Calu3 (cell line): ENCODE measurements at places on chromosomes 5 and 9.
A peak's percentile ranks its signal among the peaks of the same experiment; 100 is the strongest.

- no peak for DNase-seq
Measured at GRCh38 chr9:91782708-91783214, 167.3 kb downstream of the ROR2 start.

GRCh38 chr5:10689391-10690081 is 71.5 kb downstream of the DAP start:
- peak; percentile 34 for DNase-seq

DNA sequence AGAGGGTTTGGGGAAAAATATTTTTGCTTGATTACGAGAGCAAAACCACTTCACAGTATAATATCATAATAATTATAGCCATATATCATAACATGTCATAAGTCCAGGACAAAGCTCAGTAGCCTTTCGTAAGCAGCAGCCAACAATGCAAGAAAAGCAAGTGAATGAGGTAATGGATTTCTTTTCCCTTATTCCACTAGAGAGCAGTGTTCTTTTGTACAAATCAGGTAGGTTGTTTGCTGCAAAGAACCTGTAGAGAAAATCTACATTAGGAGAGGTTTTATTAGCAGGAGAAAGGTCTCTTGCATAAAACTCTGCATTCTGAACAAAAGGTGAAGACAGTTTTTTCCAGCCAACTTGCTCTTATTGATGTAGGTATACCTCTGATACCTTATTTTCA is 1033.4 kb downstream of the TLE4 start:
- no peak for DNase-seq

- DNase-seq: no peak
Measured at GRCh38 chr5:153399595-153399994, 90.9 kb upstream of the GRIA1 start.

DNA sequence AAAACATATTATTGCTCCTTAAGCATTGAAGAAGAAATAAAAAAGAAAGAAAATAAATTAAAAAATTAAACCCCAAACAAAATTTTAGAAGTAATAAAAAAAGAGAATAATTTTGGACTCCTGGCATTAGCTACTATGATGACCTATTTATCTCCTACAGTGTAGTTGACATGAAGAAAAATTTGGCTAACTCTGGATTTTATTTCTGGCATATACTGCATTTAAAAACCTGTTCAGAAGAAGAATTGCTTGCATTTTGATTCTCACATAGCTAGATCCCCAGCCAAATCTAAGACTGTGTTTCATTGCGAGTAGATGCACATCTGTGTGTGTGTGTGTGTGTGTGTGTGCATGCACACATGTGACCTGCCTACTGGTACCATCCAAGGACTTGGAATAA is 30.1 kb upstream of the GABRG2 start:
- no peak for DNase-seq

DNA sequence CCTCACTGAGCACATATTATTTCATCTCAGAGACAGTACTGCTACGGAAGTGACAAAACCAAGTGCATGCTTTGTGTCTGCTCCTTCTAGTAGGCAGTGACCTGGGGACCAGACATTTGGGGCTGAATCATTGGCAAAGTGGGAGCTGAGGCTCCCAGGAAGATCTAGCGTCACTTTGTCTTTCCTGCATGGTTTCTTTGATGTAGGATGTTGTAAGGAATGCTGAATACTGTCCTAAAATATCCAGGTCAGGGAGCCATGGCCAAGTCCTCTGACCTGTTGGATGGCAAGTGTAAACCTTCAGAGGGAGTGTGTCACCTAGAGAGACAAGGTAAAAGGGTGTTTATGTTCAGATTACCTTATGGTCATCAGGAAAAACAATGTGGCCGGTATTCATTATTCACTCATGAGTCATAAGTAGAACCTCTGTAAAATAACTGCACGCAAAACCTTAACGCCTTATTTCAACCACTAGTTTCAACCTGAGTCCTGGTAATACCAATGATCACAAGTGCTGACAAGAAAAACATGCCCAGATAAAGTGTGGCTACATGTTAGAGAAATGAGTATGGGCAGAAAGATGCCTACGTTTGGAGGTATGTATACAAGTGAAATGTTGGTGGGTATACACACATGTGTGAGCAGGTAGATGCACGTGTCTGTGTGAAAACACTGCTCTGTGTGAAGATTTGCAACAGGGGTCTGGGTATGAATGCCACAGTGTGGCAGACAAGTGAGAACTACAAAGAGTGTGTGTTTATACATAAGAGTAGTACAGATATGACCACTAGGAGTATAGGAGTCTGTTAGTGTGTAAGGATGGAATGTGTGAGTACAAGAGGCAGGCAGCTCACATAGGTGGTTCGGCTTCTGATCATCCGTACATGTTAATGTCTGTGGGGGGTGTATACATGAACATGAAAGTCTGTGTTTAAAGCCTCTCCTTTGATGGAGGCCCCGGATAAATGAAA is 263.9 kb downstream of the SPOCK1 start:
- no peak for DNase-seq

- no peak for DNase-seq
Measured at GRCh38 chr5:130743092-130743491, 422.0 kb downstream of the HINT1 start.

DNA sequence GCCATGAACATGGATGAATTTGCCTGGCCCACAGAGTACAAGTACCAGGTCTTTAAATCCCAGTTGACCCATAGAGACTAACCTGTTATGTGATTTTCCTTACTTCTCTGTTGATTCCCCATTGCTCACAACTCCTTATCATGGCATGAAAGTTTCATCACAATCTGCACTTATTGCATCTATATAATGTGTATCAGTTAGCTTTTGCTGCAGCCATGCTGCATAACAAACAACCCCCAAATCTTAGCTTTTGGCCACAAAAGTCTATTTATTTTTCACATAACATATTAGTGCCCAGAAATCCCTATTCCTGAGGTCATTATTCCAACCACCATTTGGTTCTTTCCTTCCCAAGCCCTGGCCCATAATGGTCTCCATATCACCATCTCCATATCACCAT is 3.7 kb downstream of the GGTA1 start:
- no peak for DNase-seq

DNA sequence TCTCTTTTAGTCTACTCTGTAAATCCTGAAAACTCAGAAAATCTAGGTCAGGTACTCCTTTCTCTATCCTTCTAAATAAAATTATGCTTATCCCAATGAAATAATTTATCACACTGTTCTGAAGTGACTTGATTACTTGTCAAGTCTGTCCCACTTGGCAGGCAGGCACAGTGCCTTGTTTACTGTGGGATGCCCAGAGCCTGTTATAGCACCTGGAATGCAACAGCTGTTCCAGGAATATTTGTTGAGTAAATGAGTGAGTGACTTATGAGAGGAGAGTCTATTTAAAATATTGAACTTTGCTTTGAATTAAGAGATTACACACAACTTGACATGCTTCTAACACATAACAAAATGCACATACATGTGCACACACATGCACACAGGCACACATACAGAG is 130.0 kb downstream of the MPDZ start:
- no peak for DNase-seq

DNA sequence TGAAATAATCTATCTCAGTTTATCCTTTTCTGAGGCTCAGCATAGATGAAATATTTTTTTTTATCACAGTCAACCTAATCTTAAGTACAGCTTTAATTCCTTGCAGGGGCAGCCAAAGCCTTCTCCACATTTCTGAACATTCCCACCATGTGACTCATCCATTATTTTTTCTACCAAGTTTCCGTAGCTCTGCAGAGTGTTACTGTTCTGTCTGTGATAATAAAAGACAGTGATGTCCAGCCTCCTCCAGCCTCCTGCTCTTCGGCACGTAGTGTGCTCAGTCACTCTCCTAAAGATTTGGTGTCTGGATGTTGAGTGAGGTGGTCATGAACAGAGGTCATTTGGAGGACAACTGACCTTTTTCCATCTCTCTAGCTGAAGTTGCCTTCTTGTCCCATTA is 338.1 kb upstream of the ADAMTS16 start:
- DNase-seq: no peak

DNA sequence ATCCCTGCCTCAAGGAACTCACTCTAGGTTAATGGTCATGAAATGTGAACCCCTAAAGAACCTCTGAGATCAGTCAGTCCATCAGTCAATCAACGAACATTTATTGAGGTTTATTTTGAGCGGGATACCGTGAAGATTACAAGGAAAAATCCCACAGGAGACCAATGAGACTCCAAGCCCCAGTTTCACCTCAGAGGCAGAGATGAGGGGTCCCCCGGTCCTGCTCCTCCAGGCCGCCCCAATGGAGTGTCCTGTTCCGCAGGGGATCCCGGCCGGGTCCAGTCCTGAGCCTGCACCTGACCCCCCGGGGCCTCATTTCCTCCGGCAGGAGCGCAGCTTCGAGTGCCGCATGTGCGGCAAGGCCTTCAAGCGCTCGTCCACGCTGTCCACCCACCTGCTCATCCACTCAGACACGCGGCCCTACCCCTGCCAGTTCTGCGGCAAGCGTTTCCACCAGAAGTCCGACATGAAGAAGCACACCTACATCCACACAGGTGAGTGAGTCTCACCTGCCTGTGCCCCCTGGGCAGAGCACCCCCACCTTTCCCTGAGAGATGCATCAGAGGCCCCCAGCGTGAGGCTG is 11.0 kb downstream of the GFI1B start:
- DNase-seq: no peak

- no peak for DNase-seq
Measured at GRCh38 chr9:81585191-81585763, 104.1 kb downstream of the TLE1 start.

- DNase-seq: no peak
Measured at GRCh38 chr5:34535433-34535832, 120.7 kb upstream of the RAI14 start.

GRCh38 chr5:89064054-89064453 is 181.1 kb upstream of the MEF2C start:
- no peak for DNase-seq

DNA sequence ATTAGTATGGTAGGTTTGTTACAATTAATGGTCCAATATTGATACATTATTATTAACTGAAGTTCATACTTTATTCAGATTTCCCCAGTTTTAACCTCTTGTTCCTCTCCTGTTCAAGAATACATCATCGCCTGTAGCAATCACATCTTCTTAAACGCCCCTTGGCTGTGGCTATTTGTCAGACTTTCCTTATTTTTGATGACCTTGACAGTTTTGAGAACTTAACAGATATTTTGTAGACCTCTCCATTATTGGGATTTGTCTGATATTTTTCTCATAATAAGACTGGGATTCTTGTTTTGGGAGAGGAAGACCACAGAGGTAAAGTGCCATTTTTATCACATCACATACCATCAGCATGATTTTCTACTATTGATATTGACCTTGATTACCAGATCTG is 112.3 kb upstream of the MARCHF11 start:
- DNase-seq: no peak

DNA sequence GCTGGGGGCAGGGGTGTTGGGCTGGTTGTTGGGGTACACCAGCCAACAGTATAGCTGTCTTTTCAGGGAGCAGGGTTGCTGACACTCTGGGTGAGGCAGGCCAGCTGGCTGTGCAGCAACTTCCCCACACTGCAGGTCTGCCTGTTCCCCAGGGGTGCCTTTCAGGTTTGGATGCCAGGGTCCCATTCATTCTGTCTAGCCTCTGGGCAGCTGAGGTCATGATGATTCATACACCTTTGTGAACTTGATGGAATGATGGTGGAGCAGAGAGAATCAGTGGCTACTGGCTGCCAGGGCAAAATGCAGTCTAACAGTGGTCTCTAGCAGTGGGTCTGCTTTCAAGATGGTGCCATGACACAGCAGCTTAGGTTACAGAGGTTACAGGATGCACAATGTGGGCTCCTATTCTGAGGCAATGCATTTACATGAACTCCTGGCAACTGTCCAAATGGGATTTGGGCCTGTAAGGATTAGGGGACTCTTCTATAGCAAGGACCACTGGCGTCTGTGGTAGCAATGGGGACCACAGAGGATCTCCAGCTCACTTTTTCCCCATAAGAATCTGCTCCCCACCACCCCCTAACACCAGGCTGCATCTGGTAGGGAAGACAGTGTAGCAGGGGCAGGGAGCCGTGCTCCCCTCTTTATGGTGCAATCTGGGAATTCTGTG is 103.7 kb downstream of the FEM1C start:
- no peak for DNase-seq

- no peak for DNase-seq
Measured at GRCh38 chr5:154086641-154087040, 47.9 kb downstream of the MFAP3 start.

DNA sequence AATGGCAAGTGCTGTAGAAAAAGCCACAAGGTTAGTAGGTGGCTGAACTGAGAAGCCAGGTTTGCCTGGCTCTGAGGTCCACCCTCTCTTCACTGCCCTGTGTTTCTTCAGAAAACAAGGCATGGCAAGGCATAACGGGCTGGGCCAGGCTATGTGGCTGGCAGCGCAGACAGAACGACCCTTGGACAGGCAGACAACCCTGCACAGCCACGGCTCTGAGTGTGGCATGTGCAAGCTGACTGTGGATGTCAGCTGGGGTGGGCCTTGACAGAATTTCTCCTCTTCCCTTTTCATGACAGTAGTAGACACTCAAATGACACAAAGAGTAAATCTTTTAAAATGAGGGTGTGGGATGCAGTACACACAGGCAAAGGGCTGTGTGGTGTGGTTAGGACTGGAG is 81.7 kb downstream of the MACROH2A1 start:
- DNase-seq: no peak

- DNase-seq: no peak
Measured at GRCh38 chr9:119818726-119819435, 449.6 kb upstream of the BRINP1 start.

GRCh38 chr5:123107343-123108244 is 18.6 kb downstream of the PRDM6 start:
- DNase-seq: no peak

DNA sequence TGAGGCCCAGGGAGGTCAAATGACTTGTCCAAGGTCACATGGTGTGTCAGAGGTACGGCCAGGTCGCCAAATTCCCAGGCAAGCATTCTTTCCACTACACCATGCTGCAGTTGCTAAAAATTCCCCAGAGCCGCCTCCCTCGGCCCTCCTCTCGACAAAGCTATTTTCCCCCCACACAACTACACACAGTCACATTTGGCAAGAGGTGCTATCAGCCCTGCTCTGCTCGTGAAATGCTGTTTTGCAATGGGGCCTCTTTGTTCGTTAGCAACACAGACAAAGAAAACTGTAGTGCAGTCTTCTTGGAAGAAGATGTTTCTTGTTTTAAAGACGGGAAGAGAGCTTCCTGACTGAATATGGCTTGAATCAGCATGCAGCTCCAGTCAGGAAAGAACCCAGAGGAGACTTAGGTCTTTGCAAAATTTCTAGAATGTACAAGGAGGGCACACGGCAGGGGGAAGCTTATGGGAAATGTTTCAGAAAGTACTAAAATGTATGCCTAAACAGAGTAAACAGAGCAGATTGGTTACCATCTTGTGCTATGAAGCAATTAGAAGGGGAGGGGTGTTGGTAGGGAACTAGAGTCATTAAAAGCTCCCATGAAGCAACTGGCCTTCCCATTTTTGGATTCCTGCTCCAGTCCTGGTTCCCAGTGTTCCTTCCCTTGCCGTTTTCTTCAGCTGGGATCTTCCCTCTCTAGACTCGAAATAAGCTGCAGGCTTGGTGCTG is 14.2 kb downstream of the SLIT3 start:
- no peak for DNase-seq

- no peak for DNase-seq
Measured at GRCh38 chr9:129093602-129094386, 12.9 kb downstream of the DOLPP1 start.

GRCh38 chr9:114880291-114880745 is 50.1 kb downstream of the TNFSF8 start:
- DNase-seq: no peak
